ENCODE measurements at places on chromosomes 6 and 20. TPM values are rescaled to one million over a fixed set of nuclear protein-coding genes. Genes with fewer than 3 reads are reported as not detected.

GRCh38 chr20:46159101-46159897 lies 41.2 kb downstream of the CD40 start:
- no peak for DNase-seq

CDKN1A gene
- 48.8 TPM for total RNA-seq

DNA sequence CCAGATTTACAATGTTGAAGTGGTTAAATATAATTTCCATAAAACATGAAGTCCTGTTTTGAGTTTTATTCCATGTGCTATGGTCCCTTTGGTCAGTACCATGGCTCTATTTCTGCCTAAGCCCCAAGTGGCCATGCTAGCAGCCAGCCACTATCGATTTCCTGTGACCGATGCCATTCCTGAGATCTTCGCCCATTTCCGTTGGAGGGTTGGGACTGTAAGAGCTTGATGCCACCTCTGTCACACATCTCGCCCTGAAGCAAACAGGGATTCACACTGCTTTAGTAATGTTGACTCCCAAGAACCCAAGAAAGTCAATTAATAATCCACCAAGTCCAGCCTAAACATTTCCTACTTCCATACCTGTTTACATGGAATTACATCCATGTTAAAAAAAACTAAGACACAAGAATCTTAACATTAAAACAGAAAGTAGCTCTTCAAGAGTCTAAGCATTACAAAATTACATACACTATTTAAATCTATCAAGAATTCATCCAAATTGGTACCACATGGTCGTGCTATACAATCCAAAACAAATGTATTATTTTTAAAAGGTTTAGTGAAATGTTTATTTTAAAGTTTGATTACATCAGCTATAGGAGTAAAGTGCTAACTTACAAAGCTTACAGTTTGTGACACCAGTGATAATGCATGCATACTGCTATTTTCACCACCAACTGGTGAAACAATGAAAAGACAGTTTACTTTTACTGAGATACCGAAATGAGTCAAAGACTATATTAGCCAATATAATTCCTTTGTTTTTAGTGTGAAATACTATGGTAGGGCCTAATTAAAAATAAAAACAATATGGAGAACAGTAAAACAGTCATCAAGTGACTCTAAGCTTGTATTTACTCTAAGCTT lies 2.5 kb downstream of the RBM39 start:
- no peak for DNase-seq

DNA sequence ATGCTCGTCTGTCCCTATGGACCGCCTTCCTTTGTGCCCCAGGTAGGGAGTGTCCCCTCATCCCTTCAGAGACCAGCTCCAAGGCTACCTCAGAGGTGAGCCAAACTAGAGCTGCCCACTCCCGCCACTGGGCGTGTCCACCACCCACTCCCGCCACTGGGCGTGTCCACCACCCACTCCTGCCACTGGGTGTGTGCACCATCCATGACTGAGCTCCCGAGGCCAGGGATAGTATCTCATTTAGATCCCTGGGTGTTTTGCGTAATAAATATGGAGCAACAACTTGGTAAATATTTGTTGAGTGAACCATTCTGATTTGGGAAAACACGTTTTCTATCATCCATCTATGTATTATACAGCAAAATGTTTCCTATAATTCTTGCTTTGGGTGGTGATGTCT lies 68.8 kb downstream of the ZBTB2 start:
- DNase-seq, result no peak

DEFB132 gene
- not detected for total RNA-seq

GRCh38 chr20:301886-302848 lies 4.8 kb downstream of the ZCCHC3 start:
- no peak for DNase-seq

POLH gene
- 14.7 TPM for total RNA-seq

GRCh38 chr6:134093007-134093573 lies 40.7 kb upstream of the SLC2A12 start:
- DNase-seq, result no peak

GRCh38 chr20:24318569-24319352 lies 150.7 kb upstream of the SYNDIG1 start:
- DNase-seq, result no peak

BPIFB4 gene
- not detected for total RNA-seq

HBS1L gene
- 141 TPM for total RNA-seq

- DNase-seq, result no peak
Measured at GRCh38 chr6:152669895-152670294, 27.8 kb upstream of the MYCT1 start.

CD93 gene
- under 0.01 TPM for total RNA-seq

GRCh38 chr6:82570083-82570482 lies 206.5 kb downstream of the TPBG start:
- no peak for DNase-seq

DNA sequence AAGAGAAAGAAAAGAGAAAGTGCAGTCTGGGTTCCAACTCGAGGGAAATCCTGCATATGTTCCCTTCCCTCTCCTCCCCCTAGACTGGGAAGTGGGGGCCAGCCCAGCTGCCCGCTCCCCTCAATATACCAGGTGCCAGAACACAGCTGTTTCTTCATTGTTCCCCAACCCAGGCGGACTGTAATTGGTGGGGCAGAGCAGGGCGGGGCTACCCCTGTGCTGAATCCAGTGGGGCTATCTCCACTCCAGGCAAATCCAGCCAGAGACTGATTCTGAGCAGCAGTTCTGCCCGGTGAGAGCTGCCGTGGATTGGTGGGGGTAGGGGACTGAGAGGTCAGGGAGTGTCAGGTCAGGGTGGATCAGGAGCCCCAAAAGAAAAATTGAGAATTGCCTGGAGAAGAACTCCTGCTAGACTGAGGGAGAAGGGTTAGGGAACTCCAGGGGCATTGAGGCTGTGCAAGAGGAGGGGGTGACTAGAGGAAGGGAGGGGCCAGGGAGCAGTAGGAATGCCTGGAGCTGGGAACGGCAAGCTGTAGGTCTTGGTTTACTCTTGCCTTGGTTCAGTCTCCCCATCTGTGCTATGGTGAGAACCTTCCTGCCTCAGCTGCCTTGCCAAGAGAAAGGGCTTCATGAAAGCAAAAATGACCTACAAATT lies at the start of gene MYMX:
TSS of gene MYMX (plus strand) at position 250 of the 655 bp plus-strand sequence. CDS start 546 bp downstream, outside the sequence.
- DNase-seq, result no peak

DNA sequence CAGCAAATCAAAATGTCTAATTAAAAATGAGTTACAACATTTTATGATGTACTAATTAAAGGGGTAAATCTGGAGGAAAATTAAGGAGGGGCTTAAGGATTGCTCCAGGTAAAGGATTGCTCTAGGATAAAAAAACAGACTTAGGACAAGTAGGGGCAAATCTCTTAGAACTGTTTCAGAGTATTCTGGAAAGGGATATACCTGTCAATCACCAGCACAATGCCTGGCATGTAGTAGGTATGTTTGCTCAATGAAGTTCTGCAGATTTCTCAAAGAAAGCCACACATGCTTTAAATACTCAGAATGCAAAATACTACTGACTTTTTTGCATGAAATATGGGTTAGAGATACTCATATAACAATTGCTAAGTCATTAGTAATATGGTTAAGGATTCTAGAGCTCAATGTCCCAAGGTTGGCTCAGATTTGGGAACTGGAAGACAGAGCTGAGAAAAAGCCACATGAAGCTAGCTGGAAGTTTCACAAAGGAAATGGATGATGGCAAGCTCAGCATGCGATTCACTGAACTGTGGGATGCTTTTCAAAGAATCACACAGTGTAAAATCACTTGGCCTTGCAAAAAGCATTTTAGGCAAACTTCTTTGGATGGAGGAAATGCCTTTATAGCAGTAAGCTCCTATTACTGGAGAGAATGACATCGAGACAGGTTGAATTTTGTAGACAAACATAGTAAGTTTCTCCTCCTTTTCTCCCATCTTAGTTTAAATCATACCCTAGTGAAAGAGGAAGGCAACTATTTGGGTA lies 72.8 kb downstream of the MAP3K5 start:
- no peak for DNase-seq

SLC44A4 gene
- not detected for total RNA-seq

GRCh38 chr6:32047084-32047478 lies 8.9 kb downstream of the CYP21A2 start:
- peak; percentile 37 for DNase-seq

DNA sequence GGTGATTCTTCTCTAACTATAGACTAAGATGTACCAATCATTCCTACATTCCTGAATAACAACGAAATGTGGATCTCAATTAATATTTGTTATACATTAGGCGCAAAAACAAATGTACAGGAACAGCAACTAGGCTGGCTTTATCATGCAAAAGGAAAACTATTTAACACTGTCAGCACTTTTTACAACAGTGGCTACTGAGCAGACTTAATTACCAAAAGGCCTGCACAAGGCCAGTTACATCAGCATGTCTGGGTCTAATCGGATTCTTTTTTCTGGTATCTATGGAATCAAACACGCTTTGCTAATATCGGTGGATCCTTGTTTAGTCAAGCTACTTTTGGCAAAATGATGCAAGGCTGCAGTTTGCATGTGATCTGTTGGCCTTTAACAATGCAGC lies 176.5 kb downstream of the UBE3D start:
- no peak for DNase-seq

COL11A2 gene
- total RNA-seq, result 5.5 TPM

GRCh38 chr6:108782179-108783041 lies 65.8 kb upstream of the ARMC2 start:
- DNase-seq, result peak; percentile 86

OLIG3 gene
- total RNA-seq, result not detected

DNA sequence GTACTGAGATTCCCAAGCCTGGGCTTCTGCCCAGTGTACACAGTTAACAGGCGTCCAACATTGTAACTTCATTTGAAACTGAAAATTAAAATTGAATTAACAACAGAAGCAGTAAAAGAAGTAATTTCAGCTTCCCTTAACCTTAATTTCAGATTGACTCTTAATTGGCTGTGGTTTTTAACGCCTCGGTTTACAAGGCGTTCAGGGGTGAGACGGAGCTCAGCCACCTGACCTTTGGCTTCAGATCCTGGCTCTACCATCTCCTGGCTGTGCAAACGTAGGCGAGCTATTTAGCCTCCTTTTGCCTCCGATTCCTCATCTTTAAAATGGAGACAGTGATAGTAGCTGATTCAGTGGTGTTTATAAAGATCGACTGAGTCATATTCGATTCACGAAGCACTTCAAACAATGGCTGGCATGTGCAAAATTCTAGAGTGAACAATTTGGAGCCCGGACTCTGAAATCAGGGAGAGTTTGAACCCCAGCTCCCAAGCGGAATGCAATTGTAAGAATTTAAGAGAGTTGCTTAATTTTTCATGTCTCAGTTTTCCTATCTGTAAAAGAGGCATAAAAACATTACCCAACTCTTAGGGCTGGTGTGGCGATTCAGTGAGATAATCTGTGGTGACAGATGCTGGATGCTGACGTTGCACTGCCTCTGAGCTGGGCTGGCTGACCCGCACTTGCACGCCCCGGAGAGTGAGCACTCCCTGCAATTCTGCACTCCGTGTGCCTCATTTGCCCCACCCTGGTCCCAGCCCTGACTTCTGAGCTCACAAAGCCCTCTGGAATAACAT lies 23.5 kb upstream of the OCSTAMP start:
- no peak for DNase-seq

DNA sequence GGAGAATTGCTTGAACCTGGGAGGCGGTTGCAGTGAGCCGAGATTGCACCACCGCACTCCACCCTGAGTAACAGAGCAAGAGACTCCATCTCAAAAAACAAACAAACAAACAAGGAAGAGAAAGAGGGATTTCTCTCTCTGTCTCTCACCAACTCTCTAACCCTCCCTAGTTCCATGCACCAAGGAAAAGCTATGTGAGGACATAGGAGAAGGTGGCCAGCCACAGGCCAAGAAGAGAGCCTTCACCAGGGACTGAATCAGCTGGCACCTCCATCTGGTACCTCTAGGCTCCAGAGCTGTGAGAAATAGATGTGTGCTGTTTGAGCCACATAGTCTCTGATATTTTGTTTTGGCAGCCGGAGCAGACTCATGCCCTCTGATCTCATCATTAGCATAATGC lies 9.0 kb upstream of the FAM110A start:
- DNase-seq, result no peak

- DNase-seq, result no peak
Measured at GRCh38 chr6:124888581-124889371, 73.5 kb upstream of the RNF217 start.

BICRAL gene
- 3.0 TPM for total RNA-seq

GRCh38 chr6:82385961-82386360 lies 22.3 kb downstream of the TPBG start:
- DNase-seq, result no peak

DNA sequence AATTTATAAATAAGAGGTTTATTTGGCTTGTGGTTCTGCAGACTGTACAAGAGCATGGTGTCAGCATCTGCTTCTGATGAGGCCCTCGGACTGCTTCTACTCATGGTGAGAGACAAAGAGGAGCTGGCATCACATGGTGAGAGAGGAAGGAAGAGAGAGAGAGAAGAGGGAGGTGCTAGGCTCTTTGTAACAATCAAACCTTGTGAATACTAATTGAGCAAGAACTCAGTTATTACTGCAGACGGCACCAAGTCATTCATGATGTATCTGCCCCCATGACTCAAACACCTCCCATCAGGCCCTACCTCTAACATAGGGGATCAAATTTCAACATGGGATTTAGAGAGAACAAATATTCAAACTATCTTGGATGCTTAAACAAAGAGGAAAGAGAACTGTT lies 6.3 kb upstream of the SIRPG start:
- no peak for DNase-seq

GRCh38 chr20:58707770-58708169 lies 15.2 kb downstream of the NPEPL1 start:
- no peak for DNase-seq

DNA sequence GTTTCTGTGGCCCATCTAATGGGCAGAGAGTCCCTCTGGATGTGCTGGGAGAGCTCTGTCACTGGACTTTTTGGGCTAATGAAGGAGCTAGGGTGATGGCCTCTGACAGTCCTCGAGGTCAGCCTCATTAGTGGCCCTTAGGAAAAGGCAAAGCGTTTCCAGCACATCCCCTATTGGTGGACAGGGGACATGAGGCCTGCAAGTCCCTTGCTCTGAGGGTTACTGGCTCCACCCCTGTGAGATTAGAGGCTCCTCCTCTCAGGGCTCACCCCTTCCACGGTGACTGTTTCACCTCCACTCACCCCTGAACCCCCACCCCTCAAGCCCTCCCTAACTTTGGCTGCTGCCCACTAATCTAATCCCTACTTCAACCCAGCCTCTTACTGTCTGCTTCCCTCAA lies 12.8 kb upstream of the FANCE start:
- DNase-seq, result no peak

SLC22A7 gene
- not detected for total RNA-seq

ACTL10 gene
- total RNA-seq, result 0.18 TPM

- peak; percentile 93 for DNase-seq
Measured at GRCh38 chr6:128600397-128600951, 80.1 kb upstream of the PTPRK start.

Measured in Daoy (cell line).